ENCODE measurements at places on chromosomes 1 and 21.

- DNase-seq: no peak
Observed at GRCh38 chr1:10793129-10793651, 3.3 kb downstream of the CASZ1 start.

GRCh38 chr1:162028726-162029125 is 5.1 kb upstream of the OLFML2B start:
- DNase-seq: peak; percentile 8

DNA sequence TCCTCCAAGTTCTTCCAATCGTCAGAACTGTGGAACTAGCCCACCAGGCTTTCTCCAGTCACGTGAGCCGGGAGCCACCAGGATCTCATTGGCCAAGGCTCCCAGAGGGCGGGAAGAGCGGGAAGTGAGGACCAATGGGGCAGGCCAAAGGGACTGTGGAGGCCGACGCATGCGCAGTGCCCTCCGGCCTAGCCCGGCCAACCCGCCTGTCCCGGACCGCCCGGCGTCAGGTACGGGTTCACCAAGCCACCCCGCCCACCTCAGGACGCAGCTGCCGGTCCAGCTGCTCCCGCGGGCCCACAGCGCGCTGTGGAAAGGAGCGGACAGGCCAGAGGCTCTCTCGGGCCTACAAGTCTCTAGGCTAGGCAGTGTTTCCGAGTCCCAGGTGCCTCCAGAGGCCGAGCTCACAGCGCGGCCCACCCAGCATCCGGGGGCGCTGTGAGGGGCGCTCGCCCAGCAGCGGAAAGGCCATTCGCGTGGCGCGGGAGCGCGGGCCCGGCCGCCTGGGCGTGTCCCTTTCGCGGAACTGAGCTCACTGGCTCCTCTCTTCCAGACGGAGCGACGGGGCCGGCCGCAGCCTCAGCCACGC is 10.9 kb downstream of the OR14I1 start:
- DNase-seq: no peak

DNA sequence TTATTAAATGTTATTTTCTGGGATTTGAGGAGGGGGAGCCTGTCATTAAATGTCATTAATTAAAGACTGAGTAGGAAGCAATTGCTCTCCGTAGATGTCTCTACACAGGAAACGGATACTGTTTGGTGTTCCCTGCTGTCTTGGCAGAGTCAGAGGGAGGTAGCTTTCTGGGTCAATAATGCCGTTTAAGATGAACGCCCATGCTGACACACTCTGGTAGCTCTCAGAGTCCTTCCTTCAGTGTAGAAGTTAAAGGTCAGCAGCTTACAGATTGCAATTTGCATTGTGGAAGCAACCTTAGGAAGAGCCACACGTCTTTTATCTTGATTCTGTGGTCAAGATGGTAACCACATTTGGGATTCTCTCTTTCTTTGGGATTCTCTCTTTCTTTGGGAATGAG is 257.5 kb downstream of the KIF26B start:
- DNase-seq: no peak
